ENCODE measurements at places on chromosomes 5 and 9.
A peak's percentile ranks its signal among the peaks of the same experiment; 100 is the strongest.

GRCh38 chr9:121568343-121569265 lies 69.0 kb upstream of the GGTA1 start:
- H3K27me3 ChIP-seq, result no peaks in the 10 kb centered on the region
- no peaks in the 10 kb centered on the region for H3K36me3 ChIP-seq
- H3K4me3 ChIP-seq, result peak overlapping the region; percentile 26
- DNase-seq, result no peak
- peaks cover 57% of the 10 kb centered on the region for H3K4me1 ChIP-seq

GRCh38 chr5:8522646-8523045 lies 653.7 kb downstream of the MTRR start:
- no peak for DNase-seq
- H3K27me3 ChIP-seq, result no peaks in the 10 kb centered on the region
- no peak overlapping the region for H3K27ac ChIP-seq
- no peaks in the 10 kb centered on the region for H3K4me1 ChIP-seq

- H3K27me3 ChIP-seq, result no peaks in the 10 kb centered on the region
- H3K4me1 ChIP-seq, result no peaks in the 10 kb centered on the region
- H3K4me3 ChIP-seq, result no peak overlapping the region
- no peak for DNase-seq
- no peaks in the 10 kb centered on the region for H3K36me3 ChIP-seq
Observed at GRCh38 chr9:4022435-4023067, 277.3 kb downstream of the GLIS3 start.

GRCh38 chr9:74958587-74958986 lies 5.9 kb upstream of the C9orf40 start:
- no peak for DNase-seq
- H3K4me1 ChIP-seq, result no peaks in the 10 kb centered on the region
- H3K36me3 ChIP-seq, result peaks cover 14% of the 10 kb centered on the region
- no peak overlapping the region for H3K4me3 ChIP-seq
- H3K27me3 ChIP-seq, result no peaks in the 10 kb centered on the region

DNA sequence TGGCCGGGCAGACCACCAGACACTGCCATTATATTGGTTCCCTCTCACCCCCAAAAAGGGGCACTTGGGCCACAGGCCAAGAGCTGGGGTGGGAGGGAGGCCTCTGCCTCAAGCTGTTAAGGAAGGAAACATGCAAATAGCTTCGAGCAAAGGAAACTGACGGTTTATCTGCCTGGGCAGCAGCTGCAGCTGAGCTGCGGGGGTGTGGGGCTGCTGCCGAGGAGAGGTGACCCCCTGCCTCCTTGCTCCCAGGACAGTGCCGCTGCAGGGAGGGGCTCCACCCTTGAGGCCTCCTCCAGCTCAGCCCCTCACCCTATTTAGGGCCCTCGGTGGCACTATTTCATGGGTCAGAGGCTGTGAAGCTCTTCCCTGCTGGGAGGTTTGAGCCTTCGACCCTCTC lies 789 bp downstream of the DOK3 start:
- no peaks in the 10 kb centered on the region for H3K4me1 ChIP-seq
- H3K27ac ChIP-seq, result peak overlapping the region; percentile 46
- peak overlapping the region; percentile 30 for H3K4me3 ChIP-seq
- H3K27me3 ChIP-seq, result no peaks in the 10 kb centered on the region

DNA sequence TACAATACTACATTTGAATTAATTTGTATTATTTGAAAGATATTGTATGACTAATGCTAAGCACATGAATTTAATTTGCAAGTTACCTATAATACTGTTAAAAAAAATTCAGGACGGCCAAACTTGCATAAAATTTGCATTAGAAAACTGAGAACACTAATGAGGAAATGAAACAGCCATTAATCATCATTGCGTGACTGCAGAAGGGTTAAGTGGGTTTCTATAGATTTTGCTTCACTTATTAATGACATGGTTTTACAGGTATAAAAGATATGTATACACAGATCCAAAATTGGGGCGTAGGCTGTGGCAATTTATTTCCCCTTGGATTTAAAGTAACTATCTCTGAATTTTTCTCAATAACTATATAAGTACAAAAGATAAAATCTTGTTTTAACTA lies 882.6 kb downstream of the PTPRD start:
- H3K4me3 ChIP-seq, result no peak overlapping the region
- H3K36me3 ChIP-seq, result no peaks in the 10 kb centered on the region
- no peak overlapping the region for H3K27ac ChIP-seq

- H3K36me3 ChIP-seq, result no peaks in the 10 kb centered on the region
- no peak for DNase-seq
- H3K27ac ChIP-seq, result no peak within 1 kb of the TSS
- H3K27me3 ChIP-seq, result no peaks in the 10 kb centered on the region
- no peak within 1 kb of the TSS for H3K4me3 ChIP-seq
Observed at GRCh38 chr5:95390812-95391492, at the start of gene FAM81B. TSS of gene FAM81B (plus strand) at chr5:95391366. CDS start at chr5:95391390, 24 bp downstream.
